Left renal cortex interstitium (tissue), 4 donors: ENCODE measurements at places on chromosomes 7 and 10. TPM values are rescaled to one million over a fixed set of nuclear protein-coding genes. Genes with fewer than 3 reads are reported as not detected.

DNA sequence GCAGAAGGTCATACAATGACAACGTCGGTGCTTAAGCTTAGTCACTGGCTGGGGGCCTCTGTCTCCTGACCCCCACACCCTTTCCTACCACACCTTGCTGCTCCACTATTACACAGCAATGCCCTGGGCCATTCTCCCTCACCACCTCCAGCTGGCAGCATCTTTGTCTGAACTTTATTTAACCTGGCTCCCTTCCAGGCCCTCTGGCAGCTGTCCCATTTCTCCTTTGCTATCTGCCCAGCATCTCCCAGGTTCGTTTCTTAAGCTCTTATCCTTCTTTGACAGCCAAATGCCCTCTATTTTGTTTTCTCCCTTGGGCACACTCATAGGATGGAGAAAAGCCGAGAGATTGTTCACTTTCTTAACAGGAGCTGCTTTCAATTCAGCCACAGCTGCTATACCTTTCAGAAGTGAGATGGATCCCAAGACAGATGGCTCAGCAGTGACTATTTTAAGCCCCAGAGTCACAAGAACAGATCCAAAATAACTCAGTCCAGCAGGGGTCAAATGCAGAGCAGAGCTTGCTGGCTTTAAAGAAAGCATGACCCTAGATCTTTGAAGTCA is 1277.1 kb upstream of the AUTS2 start:
- peak; percentile 20 for DNase-seq

DNA sequence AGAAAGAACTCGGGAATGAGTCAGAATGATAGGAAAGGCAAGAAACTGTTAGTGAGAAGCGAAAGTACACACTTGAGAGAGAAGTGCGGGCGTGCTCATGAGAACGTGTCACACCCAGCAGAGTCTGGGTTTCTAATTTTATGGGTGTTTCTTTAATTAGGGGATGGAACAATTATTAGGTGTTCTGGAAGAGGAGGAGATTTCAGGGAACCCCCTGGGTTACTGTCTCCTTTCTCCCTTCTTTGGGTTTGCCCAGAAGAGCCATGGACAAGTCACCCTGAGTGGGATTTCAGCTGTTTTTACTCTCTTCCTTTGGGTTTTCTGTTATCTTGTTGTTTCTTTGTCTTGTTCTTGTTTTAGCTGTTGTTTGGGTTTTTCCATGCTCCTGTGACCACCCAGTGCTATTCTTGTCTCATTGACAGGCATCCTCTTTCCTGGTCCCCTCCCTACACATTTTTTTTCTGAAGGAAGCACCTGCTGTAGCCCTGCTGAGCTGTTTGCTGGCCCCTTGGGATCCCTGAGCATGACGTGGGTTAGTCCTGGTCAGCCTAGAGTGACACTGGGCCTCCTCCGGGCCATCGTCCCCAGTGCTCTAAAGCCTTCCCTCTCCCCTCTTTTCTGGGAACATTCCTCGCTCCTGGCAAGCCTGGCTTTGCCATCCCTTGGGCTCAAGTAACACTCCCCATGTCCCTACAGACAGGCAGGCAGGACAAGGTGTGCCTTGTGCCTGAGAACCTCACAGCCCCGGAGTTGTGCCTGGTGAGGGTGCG is 3.5 kb downstream of the SH2D4B start:
- no peak for DNase-seq

GRCh38 chr10:76902949-76903348 is 734.7 kb downstream of the KCNMA1 start:
- DNase-seq = peak; percentile 49

- DNase-seq = no peak
These were observed 5.1 kb upstream of the SP4 start for GRCh38 chr7:21422751-21423150.

The CCDC172 gene
- not detected for polyA plus RNA-seq

DNA sequence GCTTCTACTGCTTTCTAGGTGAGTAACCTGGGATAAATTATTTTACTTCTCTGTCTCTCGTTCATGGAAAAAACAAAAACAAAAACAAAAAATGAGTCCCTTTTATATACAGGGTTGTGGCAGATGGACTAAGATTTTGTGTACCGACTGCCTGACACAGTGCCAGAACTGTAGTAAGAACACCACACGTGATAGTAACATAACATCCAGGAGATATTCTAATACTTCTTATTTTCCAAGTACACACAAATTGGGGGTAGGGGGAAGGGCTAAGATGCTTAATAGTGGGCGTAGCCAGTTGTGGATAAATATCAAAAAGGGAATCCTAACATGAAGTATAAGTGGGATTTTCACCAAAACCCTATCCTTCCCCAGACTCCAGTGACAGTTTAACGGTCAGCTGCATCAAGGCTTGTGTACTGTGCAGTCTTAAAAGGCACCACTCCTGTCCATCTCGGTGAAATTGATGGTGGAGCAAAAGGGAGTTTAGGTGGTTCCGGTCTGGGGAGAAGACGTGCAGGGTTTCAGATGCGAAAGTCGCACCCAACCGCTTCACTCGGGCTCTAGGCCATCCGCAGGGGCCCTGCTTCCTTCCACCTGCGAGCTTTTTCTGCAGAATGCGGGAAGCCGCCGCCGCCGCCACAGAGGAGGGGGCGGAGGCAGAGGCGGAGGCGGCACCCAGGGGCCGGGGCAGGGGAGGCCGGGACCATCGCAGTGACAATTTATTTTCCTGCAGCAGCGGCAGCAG is at the start of gene STAMBPL1:
STAMBPL1 (plus strand) TSS at position 712 of the 748 bp plus-strand sequence. CDS start 21,464 bp downstream, outside the sequence.
- peak; percentile 15 for DNase-seq

DNA sequence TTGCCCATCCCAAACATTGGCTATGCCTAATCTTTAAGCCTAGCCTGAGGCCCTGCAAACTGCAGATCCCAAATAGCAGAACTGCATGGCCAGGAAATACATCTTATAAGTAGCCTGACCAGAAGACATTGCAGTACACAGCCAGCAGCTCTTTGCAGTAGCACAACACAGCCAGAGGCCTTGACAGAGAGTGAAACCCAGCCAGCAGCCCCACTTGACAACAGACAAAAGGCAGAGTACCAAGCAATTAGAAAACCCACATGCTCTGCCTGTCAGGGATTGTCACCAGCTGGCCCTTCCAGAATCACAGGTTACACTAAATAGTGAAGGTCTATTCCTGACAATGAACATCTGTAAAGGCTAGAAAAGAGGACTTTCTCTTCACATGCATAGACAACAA is 242.8 kb upstream of the TMEM72 start:
- no peak for DNase-seq

The INMT gene
- 1.3 TPM for polyA plus RNA-seq

DNA sequence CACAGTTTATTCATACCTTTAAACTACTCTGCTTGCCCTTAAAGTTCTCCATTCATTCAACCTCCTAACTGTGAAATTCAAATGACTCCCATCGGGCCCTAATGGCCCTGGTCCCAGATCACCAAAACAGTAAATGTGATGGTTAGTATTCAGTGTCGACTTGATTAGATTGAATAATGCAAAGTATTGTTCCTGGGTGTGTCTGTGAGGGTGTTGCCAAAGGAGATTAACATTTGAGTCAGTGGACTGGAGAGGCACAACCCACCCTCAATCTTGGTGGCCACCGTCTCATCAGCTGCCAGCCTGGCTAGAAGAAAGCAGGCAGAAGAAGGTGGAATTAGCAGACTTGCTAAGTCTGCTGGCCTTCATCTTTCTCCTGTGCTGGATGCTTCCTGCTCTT is 80.1 kb upstream of the PLXNA4 start:
- DNase-seq = no peak

The ARHGEF5 gene
- 29.3 TPM for polyA plus RNA-seq
